NAMALWA (cell line): ENCODE measurements at places on chromosomes 3 and 15.

GRCh38 chr15:90086868-90087268 is 15.4 kb downstream of the IDH2 start:
- DNase-seq = peak; percentile 77

DNA sequence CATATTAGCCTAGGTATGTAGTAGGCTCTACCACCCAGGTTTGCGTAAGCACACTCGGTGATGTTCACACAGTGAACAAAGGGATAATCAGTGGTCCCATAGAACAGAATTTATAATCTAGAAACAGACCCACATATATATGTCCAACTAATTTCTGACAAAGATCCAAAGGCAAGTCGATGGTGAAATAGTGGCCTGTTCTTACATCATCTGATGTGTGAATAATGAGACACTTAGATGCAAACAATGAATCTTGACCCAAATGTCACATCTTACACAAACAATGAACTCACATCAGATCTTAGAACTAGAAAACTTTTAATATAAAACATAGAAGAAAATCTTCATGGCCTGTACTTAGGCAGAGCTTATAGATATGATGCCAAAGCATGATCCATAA is 17.6 kb upstream of the TM2D3 start:
- DNase-seq = no peak

DNA sequence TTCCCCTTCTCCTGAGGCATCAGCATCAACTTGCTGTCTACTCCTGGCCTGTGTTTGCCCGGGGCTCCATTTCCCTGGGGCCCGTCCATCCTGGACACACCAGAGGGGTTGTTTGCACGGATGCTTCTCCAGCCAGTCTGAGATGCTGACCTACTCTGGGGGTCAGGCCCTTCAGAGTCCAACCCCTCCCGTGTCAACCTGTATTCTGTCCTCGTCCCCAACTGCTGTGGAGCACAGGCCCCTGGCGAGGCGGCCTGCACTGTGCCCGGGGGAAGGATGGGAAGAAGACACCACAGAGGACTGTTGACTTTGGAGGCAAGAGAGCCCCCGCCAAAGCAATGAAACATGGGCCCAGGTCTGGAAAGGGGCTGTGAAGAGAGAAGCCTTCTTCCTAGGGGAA is 25.8 kb downstream of the ALS2CL start:
- no peak for DNase-seq

GRCh38 chr15:53548236-53548635 is 211.2 kb downstream of the WDR72 start:
- no peak for DNase-seq

GRCh38 chr3:21750831-21751391 is at the start of gene ZNF385D:
Gene ZNF385D (minus strand): TSS chr3:21751210. CDS start chr3:21750916, 294 bp downstream.
- DNase-seq = no peak

- no peak for DNase-seq
These were observed 245.2 kb downstream of the PLOD2 start for GRCh38 chr3:145915787-145916186.

DNA sequence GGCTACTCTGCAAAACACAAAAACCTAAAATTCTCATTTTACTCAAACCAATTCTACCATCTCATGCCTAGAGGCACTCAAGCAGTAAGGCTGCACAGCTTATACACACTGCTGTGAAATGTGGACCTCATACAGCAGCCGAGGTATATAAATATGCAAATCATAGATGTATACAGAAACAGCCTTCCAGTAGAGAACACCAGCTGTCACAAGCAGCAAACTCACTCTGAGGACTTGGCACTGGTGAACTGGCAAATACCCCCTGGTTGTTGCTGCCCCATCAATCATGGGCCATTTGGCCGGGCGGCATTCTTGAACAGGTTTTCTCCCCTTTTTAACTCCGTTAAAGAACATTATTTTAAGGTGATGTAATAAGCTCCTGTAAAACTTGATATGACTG is 378.0 kb downstream of the LSAMP start:
- no peak for DNase-seq

DNA sequence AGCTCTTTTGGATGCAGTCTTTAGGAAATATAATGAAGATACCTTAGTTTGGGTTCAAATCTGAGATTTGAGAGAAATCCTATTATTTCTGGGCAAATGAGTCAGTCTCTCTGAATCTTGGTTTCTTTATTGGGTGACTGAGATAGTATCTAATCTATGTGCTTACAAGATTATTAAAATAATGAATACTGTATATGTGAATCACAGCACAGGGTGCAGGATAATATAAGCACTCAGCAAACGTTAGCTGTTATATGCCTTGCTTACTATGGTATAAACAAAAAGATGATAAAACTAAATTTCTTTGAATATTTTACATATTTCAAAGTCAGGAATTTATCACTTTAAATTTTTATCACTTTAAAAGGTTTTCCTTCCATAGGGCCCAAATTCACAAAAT is 29.6 kb downstream of the FGF7 start:
- DNase-seq = no peak

- no peak for DNase-seq
These were observed 269.0 kb downstream of the OXSM start for GRCh38 chr3:26058901-26059321.

DNA sequence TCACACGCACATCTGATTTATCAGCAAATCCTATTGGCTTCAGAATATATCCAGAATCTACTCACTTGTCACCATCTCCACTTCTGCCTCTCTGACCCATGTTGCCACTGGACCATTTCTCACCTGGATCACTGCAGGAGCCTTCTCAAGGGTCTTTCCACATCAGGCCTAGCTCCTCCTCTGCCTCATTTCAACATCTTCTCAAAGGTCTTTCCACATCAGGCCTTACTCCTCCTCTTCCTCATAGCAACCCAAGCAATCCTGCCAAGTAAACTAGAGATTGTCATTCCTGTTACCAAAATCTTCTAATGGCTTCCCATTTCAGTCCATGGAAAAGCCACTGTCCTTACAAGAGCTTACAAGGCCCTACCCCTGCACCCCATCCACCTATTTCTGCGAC is 18.0 kb upstream of the DUT start:
- no peak for DNase-seq

DNA sequence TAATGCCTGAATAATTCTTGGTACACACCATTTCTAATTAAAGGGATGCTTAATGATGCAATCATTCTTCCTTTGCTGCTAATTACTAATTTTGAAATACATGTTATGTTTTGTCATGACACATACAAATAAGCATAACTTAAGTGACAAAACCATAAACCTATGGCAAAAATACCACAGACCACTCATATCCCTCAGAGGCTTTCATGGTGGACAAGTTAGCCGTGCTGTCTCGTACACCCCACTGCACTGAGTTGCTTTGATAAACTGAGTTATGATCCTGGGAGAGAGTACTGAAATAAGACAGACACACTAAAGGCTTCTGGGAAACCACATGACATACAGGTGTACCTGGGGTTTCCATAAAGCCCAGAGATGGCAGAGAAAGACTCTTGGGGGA is 913.8 kb downstream of the FHIT start:
- no peak for DNase-seq

DNA sequence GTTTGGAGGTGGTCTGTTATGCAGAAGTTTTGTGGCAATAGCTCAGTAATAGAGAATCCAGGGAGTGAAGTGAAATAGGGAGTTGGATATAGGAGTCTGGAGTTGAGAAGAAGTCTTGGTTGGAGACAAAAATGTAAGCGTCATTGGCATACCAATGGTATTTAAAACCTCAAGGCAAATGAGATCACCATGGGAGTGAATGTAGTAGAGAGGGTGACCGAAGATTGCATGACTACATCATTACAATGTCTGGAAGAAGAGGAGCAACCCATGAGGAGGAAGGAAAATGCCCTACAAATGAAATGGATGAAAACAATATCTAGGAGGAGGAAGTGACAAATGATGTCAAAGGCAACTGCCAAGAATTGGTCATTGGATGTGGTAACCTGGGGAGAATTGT is 54.4 kb downstream of the CNTN4 start:
- DNase-seq = no peak

DNA sequence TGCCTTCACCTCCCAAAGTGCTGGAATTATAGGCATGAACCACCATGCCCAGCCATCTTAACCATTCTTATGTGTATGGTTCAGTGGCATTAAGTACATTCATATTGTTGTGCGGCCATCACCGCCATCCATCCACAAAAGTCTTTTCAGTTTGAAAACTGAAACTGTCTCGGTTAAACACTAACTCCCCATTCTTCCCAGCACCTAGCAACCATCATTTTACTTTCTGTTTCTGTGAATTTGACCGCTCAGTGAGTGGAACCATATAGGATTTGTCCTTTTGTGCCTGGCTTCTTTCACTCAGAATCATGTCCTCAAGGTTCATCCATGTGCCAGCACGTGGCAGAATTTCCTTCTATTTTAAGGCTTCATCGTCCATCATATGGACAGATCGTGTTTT is 5.8 kb downstream of the MCM2 start:
- DNase-seq = no peak

- DNase-seq = no peak
These were observed 44.0 kb downstream of the KLF15 start for GRCh38 chr3:126313166-126313565.

- DNase-seq = no peak
These were observed 34.5 kb downstream of the DAPK2 start for GRCh38 chr15:64011736-64012135.

- DNase-seq = no peak
These were observed 2.9 kb downstream of the NR2F2 start for GRCh38 chr15:96333131-96334016.

- no peak for DNase-seq
These were observed 346.1 kb downstream of the EPHB1 start for GRCh38 chr3:135141160-135141559.

- DNase-seq = no peak
These were observed 86.4 kb upstream of the VGLL3 start for GRCh38 chr3:87077355-87077754.

DNA sequence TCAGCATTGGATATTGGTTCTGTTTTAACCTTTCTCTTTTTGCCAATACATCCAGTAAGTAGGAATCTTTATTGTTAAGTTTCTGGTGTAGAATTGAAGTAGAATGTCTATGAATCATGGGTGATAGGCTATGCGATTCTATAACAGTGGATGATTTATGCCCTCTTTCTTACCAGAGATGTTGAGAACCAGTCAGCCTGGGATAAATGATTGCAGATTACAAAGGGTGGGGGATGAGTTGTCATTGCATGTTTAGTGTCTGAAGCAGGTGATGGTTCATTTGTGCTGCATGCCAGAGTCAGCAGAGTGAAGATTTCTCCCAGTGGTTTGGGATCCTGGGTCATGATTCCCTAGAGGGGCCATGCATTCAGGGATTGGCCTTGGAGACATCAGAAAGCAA is 14.3 kb downstream of the RETNLB start:
- DNase-seq = no peak

DNA sequence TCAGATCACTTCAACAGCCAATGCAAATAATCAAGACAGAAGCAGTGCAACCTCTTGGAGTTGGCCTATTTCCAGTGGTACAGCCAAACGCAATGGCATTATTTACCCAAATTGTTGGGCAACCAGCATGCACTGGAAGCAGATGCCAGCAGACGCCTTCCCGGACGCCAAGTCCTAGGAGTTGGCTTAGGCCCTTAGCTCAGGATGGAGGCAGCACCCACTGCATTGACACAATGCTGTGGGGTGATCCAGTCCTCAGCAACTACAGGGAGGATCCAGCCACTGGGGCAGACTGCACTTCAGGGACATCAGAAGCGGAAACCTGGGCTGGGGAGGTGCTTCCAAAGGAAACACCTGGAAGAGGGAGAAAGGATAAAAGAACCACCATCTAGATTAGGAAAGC is 290.4 kb downstream of the FAM43A start:
- DNase-seq = no peak

- DNase-seq = no peak
These were observed 40.8 kb downstream of the LRRC49 start for GRCh38 chr15:70933411-70933810.

DNA sequence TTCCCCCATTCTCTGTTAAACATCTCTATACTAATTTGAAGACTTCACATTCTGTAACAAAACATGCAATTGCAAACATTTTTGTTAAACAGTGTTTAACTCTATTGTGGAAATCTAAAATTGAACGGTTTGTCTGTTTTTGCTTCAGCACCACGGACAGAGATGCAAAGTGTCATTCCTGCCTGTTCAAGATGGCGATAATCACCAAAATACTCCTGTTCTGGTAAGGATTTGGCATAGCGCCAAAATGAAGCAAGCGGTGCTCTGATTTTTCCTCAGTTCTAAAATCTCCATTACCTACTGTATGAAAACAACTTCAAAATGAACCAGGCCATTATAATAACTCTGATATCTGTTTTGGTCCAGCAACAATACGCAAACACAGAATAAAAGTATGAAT is 129.7 kb upstream of the TUSC7 start:
- DNase-seq = peak; percentile 4

DNA sequence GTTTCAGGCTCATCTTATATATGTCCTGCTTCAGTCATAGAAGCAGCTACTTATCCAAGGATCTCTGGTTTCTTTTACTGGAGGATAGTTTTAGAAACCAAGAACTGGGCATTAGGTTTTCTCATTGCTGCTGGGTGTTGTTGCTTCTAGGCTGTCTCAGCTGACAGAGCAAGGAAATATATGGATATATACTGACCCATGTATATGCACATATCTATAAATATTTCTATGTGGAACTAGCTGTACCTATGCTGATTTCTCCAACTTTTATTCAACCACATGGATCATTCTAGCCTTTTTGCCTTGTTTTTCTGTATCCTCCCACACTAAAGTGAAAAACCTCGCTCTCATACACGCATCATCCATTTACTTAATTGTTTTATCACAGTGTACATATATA is 64.2 kb downstream of the TP63 start:
- DNase-seq = no peak

DNA sequence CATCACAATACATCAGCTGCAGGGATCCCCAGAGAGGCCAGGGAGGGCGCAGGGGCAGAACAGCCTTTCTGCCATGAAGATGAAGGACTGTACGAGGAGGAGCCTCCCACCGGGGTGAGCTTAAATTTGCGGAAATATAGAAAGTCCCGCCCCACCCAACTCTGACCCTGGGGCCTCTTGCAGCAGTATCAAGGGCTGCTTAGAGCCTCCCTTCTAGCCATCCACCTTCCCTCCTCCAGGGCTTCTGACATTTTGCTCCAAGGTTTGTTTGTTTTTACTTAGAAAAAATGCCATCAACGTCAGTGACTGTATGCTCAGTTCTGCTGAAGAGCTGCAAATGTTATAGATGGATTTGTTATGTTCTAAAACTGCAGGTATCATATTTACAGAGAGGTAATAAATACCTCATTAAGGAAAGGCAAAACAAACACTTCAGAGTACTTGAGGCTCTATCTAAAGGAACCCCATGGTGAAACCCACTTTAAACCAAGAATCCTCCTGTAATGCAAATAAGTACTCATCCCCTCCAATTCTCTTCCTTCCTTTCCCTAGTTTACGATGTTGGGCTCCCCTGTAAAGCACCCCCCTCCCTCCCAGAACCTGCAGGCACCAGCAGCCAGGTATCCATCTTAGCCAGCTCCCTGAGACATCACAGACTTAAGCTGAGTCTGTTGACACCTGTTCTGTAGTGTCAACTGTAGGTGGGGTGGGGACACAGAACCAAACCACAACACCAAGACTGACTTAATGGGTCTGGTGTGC is 30.5 kb downstream of the RFTN1 start:
- peak; percentile 85 for DNase-seq

DNA sequence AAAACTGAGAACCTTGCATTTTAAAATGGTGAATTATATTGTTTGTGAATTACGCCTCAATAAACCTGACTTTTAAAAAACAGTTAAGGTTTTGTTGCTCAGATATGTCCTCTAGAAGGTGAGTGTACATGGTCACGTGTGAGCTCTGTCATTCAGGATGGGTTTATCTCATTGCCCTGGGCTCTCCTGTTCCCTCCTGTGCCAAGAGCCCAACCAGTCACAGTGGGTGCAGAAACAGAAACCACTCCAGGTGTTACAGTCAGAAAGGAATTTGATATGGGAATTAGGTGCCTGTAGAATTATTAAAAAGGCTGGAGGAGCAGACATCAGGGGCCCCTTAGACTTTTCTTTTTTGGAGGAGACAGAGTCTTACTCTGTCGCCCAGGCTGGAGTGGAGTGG is 196.4 kb downstream of the STT3B start:
- DNase-seq = no peak
